ENCODE measurements at places on chromosomes 6 and 20.
A peak's percentile ranks its signal among the peaks of the same experiment; 100 is the strongest.

- DNase-seq, result peak; percentile 49
These were observed 105.6 kb upstream of the RNF24 start for GRCh38 chr20:4120921-4121321.

- no peak for DNase-seq
These were observed 7.3 kb upstream of the LBP start for GRCh38 chr20:38338849-38339520.

GRCh38 chr6:151609146-151609902 is 115.5 kb downstream of the CCDC170 start:
- DNase-seq, result no peak

- no peak for DNase-seq
These were observed 33.0 kb downstream of the RRBP1 start for GRCh38 chr20:17648791-17649730.

DNA sequence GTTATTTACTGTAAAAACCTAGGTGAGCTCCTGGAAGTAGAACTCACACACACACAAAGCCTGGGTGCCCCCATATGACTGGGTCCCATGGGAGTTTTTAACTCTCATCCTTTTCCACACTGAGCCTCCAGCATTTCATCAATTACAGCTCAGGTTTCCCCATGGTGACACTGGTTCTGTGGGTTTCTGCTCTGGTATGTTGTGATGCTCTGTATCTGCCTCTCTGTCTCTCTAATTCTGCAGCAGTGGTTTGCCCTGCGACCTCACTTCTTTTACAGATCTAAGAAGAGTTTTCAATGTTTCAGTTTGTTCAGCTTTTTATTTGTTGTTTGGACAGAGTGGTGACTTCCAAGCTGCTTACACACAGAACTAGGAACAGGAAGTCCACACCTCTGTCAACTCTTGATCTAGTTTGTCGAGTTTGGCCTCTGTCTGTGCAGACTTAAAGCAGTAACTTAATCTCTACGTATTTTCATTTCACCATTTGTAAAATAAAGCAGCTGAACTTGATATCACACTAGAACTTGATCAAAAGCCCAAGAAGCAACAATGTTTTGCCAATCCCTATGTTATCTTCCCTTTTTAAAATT is 554.3 kb downstream of the EPHA7 start:
- no peak for DNase-seq

DNA sequence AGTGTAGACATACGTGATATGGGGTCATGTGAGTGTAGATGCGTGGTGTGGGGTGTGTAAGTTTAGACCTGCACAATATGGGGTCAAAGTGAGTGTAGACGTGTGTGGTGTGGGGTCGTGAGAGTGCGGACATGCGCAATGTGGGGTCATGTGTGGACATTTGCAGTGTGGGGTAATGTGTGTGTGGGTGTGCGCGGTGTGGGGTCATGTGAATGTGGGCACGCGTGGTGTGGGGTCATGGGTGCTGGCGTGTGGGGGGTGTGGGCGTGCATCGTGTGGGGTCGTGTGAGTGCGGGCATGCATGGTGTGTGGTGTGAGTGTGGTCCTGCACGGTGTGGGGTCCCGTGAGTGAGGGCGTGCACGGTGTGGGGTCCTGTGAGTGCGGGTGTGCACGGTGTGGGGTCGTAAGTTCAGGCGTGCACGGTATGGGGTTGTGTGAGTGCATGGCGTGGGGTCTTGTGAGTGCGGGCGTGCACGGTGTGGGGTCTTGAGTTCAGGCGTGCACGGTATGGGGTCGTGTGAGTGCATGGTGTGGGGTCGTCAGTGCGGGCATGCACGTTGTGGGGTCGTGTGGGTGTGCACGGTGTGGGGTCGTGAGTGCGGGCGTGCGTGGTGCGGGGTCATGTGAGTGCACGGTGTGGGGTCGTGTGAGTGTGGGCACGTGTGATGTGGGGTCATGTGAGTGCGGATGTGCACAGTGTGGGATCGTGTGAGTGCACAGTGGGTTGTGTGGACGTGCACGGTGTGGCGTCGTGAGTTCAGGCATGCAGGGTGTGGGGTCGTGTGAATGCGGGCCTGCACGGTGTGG is 14.3 kb downstream of the PCMTD2 start:
- DNase-seq, result no peak

DNA sequence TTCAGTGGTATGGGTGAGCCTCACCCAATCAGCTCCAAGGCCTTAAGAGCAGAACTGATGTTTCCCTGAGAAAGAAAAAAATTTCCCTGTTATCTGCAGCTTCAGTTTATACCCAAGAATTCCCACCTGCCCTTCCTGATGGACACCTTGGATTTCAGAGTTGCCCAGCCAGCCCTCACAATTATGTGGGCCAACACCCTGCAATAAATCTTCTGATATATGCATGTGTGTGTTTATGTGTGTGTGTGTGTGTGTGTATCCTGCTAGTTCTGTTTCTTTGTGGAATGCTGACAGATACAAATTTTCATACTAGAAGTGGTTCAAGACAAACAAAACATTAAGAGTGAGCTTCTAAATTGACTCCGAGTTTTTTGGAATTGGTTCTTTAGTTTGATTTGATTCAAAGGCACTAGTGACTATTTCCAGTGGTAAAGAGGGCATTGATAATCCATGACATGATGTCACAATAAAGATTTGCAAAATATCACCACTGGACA is 246.6 kb upstream of the BTBD3 start:
- no peak for DNase-seq

DNA sequence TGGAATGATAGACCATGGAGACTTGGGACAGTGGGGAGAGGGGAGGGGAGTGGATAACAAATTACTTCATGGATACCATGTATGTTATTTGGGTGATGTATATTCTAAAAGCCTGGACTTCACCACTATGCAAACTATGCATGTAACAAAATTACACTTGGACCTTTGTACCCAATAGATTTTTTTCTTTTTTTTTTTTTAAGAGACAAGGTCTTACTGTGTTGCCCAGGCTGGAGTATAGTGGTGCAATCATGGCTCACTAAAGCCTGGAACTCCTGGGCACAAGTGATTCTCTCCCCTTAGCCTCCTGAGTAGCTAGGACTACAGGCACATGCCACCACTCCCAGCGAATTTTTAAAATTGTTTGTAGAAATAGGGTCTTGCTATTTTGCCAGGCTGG is 45.3 kb downstream of the RIPOR2 start:
- DNase-seq, result no peak

DNA sequence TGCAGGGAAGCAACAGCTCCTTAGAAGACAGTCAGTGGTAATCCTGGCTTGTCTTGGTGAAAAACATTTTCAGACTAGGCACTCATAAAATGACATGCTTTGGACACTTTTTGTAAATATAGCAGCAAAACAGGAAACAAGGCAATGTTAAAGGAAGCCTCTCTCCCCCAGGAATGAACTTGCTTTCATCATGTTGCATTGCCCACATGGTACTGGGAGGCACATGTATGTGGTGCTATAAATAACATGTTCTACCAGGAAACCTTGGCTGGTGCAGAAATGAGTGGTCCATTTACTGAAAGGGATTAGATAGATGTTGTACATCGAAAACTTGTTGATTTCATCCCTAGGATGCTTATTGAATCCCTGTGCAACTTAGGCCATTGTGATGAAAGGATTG is 121.4 kb upstream of the RREB1 start:
- no peak for DNase-seq

- no peak for DNase-seq
These were observed 40.6 kb downstream of the SH3BGRL2 start for GRCh38 chr6:79671600-79672266.

DNA sequence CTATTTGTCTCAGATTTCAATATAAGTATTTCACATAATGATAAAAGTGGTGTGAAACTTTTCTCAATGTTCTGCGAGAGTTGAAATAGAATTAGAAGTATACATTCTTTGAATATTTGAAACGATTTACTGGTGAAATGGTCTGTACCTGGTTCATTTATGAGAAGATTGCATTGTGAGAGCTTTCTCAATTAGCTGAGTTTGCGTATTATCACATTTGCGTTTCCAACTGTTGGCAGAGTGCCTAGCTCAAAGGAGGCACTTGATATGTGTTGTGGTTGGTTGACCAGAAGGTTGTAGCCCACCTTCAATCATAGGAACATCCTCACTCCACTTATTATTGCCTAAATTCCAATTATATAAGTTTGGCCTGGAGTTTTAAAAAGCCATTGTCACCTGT is 58.8 kb upstream of the EXOC2 start:
- DNase-seq, result no peak

GRCh38 chr6:40631744-40632143 is 44.6 kb upstream of the LRFN2 start:
- no peak for DNase-seq

DNA sequence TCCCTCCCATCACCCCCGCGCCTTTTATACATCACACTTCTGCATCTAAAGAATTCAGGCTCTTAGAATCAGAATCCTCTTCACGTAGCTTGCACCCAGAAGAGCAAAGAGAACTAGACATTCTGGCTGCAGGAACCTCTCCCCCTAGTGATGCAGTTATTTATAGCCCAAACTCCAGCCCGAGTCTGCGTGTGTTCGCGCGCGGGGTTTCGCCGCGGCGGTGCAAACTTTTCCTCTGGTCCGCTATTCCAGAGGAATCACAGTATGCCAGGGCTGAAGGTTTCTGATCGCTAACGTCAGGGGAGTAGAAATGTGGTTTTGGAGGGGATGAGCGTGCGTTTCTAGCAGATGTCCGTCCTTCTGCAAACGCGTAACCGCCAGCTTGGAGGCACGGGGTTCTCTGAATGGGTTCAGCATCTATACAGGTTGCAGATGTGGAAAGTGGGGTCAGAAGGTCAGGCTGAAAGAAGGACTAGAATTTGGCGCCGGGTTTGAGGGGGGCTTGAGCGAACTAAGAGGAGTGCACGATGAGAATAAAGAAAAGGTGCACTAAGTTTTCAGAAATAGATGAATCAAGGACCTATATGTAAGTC is 1.8 kb downstream of the EPHA7 start:
- no peak for DNase-seq

GRCh38 chr6:219641-220198 is 72.6 kb upstream of the DUSP22 start:
- DNase-seq, result peak; percentile 57

DNA sequence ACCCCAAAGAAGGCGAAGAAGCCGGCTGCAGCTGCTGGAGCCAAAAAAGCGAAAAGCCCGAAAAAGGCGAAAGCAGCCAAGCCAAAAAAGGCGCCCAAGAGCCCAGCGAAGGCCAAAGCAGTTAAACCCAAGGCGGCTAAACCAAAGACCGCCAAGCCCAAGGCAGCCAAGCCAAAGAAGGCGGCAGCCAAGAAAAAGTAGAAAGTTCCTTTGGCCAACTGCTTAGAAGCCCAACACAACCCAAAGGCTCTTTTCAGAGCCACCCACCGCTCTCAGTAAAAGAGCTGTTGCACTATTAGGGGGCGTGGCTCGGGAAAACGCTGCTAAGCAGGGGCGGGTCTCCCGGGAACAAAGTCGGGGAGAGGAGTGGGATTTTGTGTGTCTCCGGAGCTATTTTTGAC is 69.6 kb downstream of the HFE start:
- DNase-seq, result peak; percentile 60

DNA sequence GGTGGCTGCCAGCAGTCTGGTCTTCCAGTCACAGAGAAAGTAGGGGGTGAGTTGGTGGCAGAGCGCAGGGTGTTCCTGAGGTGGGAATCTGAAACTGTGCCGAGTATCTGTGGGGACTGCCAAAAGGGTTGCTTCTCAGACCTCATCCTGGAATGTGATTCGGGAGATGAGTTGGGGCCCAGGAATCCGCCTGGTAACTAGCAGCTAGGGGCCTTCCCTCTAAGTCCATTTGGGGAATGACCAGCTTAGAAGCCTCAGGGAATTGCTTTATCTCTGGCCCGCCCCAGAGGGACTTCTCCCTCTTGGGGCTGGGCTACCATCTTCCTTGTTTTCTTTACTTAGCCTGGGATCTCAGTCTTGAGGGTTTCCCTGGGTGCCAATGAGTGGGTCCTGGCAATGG is 49.6 kb downstream of the MOCS1 start:
- DNase-seq, result peak; percentile 69

- DNase-seq, result no peak
These were observed 70.2 kb downstream of the HS3ST5 start for GRCh38 chr6:114272582-114272981.

- DNase-seq, result no peak
These were observed 484.0 kb downstream of the UTRN start for GRCh38 chr6:144769142-144769541.

DNA sequence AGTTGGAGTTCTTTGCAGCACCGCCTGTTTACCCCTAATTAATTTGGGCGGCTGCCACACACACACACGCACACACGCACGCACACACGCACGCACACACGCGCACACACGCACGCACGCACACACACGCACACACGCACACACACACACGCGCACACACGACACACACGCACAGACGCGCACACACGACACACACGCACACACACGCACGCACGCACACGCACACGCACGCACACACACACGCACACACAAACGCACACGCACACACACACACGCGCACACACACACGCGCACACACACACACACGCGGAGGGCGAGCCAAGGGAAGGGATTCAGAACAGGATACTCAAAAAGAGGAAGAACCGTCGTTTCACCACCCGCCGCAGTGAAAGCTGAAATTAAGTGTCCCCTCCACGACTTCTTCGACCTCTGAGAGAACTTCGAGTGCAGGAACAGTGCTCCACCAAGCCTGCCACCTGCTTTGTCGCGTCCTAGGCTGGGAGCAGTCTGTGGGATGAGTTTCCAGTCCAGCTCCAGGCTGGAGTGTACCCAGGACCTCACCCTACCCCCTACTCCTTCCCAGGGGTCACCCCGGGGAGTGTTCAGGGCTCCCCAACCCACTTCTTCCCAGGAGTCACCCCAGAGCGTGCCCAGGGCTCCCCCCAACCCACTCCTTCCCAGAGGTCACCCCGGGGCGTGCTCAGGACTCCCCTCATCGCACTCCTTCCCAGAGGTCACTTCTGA is 1.1 kb downstream of the RNASET2 start:
- DNase-seq, result no peak

DNA sequence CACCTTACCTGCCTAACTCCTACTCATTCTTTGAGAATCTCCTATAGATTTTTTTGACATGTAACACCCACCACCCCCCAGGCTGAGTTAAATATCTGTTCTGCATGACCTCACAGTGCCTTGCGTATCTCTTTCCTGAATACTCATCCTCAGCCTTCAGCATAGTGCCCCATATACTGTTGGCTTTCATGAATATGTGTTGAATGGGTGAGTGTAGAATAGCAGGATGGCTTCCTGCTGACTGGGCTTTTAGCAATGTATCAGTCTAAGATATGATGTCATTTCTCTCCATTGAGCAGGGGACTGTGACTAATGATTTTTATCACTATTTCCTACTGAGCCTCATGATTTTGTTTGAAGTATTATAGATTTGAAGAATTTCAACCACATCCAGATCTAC is 361.6 kb upstream of the MARCKS start:
- peak; percentile 81 for DNase-seq
